Stimulated activated CD8-positive, alpha-beta memory T cell treated with anti-CD3 and anti-CD28 coated beads, Interleukin-4, amount 100 ng/mL, for 1 hour (primary cell): ENCODE measurements at places on chromosomes 5 and 9.

- no peak for DNase-seq
These were observed 39.1 kb downstream of the HMCN2 start for GRCh38 chr9:130304643-130305042.

- no peak for DNase-seq
These were observed 478.4 kb downstream of the ACTL7B start for GRCh38 chr9:108377382-108377781.

DNA sequence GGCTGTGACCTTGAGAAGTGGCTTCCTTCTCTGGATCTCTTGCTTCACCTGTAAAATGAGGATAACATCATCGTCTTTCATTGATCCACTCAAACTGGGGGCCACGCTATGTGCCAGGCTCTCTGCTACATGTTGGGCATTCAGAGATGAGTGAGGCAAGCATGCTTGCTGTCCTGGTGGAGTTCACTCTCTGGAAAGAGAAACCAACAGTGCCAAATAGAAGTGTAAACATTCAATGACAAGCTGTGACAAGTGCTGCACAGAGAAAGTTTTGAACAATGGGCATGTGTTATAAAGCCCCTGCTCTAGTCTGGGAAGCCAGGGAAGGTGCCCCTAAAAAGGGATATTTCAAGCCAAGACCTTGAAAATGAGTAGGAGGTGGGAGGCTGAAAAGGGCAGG is 50.9 kb upstream of the AFAP1L1 start:
- DNase-seq: no peak

DNA sequence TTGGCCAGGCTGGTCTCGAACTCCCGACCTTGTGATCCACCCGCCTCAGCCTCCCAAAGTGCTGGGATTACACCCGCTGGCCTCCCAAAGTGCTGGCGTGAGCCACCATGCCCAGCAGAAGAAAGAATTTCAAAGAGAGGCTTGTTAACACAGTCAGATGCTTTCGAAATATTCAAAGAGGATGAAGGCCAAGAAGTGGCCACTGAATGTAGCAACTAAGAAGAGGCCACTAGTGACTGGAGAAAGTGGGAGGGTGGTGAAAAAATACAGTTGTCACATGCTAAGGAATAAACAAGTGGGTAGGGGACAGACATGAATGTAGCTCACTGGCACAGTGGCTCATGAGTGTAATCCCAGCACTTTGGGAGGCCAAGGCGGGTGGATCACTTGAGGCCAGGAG is 13.0 kb upstream of the TPM2 start:
- no peak for DNase-seq

- DNase-seq: no peak
These were observed 52.1 kb upstream of the CACNA1B start for GRCh38 chr9:137825324-137825989.

- DNase-seq: no peak
These were observed 297.1 kb downstream of the FBXL7 start for GRCh38 chr5:15797116-15797515.

DNA sequence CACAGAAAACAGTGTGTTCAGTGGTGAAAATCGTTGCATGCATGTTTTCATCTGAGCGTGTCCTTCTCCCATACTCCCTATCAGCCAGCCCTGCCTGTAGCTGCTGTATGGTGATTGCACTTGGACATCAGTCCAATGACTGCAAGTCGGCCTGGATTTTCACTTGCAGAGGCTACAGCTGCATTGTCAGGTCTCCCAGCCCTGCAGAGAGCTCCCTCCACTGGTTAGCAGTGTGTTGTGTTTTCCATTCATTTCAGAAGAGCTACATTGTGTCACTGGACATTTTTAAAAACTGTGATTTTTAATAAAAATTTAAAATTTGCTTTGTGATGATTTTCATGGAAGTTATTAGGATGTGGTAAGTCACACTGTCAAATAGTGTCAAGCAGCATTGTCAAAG is 96.6 kb downstream of the SYK start:
- no peak for DNase-seq

GRCh38 chr5:75601567-75601966 is 9.7 kb upstream of the ANKDD1B start:
- no peak for DNase-seq

- no peak for DNase-seq
These were observed 83.7 kb upstream of the SLIT3 start for GRCh38 chr5:169384661-169385060.

- DNase-seq: no peak
These were observed 53.5 kb upstream of the EQTN start for GRCh38 chr9:27350382-27350976.

GRCh38 chr5:56227691-56228090 is 5.4 kb downstream of the ANKRD55 start:
- DNase-seq: no peak

GRCh38 chr9:804026-804425 is 37.5 kb upstream of the DMRT1 start:
- DNase-seq: no peak

DNA sequence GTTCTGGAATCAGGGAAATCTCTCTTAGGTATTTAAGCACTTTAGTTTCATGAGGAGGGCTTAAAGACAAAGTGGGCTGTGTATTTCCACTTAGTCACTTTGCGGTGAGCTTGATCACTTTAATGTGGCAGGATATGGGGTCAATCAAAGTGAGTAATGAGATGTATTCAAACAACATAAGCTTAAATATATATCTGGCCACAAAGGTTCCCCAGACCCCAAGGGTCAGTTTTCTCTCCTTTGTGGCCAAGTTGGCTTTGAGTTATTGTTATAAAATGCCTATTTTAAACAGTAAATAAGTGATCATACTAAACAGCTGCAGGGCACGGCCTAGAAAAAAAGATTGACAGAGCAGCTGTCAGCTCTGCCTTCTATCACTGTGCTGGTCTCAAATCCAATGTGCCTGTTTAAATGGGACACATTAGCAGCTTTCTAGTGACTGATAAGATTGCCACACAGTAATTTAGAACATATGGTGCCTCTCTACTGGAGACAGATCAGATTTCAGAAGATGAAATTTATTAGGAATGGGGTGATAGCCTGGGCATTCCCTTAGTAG is 363.9 kb downstream of the AGTPBP1 start:
- DNase-seq: no peak

DNA sequence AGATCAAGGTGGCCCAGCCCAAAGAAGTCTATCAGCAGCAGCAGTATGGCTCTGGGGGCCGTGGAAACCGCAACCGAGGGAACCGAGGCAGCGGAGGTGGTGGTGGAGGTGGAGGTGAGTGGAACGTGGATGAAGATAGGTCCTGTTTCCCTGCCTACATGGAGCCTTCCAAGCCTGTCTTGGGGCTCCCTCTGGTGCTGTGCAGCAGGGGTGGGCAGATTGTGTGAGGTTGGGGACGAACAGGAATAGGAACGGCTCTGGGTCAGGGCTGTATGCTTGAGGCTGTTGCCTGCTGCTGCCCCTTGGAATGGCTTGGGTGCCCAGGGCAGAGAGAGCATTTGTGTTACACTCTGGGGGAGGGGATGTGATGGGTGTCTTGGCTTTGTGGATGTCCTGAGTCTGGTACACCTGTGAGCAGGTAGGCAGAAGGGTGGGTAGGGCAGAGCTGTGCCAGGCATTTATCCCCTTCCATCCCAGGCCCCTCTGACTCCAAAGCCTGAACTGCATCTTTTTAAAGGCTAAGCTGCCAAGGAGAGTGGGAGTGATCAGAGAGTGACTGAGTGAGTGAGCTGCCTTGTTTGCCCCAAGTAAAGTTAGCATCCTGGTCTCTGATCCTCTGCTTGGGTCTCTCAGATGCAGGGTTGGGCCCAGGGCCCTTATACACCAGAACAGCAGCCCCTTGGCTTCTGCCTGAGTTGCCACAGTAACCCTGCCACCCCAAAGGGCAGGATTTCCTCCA is 5.2 kb downstream of the HNRNPAB start:
- no peak for DNase-seq

DNA sequence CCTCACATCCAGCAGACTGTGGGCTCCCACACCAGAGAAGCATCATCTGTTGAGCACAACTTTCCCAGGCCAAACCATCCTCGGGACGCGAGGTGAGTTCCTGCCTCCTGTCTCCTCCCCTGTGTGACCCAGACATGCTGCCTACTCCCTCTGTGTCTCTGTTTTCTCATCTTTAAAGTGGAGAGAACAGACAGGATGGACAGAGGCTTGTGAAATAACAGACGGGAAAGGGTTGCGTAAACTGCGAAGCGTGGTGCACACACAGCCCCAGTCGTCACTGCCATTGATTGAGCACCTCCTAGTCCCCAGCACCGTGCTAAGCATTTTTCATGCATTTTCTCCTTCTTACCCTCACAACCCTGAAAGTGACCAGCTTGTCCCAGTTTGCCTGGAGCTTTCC is 52.1 kb upstream of the LMX1B start:
- no peak for DNase-seq

DNA sequence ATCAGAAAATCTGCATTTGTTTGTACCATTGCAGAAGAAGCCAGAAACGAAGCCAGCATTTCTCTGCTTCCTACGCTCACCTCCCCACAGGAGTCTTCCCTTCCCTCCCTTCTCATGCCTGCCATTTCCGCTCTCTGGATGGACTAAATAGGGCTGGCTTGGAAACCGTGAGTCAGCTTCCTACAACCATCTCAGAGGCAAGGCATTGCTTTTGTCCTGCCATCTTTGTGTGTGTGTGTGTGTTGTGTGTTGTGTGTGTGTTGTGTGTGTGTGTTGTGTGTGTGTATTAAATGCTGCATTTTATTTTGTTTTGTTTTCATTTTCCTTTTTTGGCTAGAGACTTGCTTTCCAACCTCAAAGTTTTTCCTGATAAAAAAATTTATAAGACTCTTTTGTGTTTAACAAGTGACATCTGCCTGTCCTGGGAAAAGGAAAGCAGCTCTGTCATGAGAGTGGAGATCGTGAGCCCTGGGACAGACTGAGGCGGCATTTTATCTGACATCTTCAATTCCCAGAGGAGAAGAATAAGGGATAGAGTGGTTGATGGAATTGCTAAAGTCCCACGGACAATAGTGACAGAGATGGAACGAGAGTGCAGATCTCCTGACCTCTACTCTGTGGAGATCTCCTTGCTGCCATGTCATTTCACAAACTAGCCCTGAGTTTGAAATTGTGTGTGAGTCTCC is 7.5 kb upstream of the EGFLAM start:
- DNase-seq: no peak

- no peak for DNase-seq
These were observed 270.2 kb downstream of the NTRK2 start for GRCh38 chr9:84939774-84940173.

GRCh38 chr5:172758077-172758833 is 12.7 kb downstream of the DUSP1 start:
- DNase-seq: no peak

GRCh38 chr9:77125665-77126064 is 51.7 kb upstream of the VPS13A start:
- no peak for DNase-seq

DNA sequence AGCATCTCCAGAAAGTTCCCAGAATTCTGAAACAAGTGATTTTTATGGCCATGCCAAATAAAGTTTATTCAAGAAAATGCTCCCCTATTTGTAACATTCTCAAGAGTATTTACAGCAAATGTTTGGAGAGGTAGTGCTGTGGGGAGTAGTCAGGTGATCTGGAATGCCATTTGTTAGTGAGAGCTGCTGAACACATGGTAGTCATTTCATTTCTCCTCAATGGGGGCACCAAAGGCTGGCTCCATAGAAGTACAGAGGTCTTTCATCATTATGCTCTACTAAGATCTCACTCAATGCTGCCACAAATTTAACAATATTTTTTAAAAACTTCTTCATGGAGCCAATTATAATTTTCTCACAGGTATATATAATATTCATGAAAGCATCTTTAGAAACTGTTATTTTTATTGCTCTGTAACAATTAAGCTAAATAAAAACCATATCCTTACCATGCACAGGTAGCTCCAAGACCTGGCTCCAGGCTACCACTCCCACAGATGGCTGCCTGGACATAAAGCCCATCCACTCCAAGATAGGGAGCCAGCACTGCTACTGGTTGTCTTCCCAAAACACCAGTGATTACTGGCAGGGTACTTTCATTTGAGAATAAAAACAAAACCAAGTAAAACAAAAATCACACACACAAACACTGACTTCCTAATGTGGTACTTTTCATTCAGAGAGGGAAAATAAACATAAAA is 200.8 kb downstream of the PLK2 start:
- no peak for DNase-seq

GRCh38 chr9:112048924-112049691 is 126.0 kb downstream of the SUSD1 start:
- DNase-seq: no peak

DNA sequence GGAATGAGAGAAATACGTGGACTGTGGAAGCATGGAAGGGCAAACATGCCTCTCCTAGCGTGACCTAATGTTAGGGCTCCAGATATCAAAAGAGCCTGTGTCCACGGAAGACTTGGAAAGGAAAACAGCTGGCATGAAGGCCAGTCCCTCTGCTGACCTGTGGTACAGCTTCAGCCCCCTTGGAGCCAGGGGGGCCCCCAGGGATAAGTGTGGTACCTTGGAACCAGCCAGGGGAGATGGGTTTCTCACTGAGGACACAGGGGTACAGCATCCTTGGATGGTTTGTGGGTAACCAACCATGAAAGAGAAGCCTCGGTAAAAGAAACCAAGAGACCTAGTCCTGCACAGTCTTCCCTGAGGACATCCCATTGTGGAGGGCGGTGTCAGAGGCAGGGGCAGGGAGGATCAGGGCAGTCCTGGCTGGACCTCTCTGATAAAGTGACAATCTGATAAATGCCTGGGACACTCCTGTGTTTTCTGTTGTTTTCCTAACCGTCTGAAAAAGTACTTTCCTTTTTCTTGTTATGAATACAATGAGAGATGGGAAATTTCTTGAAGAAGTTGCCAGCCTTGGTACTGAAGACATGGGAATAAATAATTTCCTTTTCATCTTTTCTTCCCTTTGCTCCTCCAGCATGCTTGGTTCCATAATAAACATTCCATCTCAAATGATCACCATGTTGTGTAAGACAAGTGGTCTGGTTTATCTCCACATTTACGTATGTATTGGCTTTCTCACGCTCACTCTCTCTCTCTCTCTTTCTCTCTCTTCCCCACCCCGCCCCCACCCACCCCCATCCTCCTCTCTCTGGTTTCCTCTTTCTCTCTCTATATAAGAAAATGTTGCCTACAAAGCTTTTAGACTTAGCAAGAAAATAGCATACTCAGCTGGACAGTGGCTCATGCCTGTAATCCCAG is 102.1 kb downstream of the SUSD1 start:
- no peak for DNase-seq

GRCh38 chr5:132411304-132412013 is 41.9 kb downstream of the SLC22A5 start:
- no peak for DNase-seq

GRCh38 chr9:120252248-120252647 is 327.7 kb downstream of the CDK5RAP2 start:
- DNase-seq: no peak

- no peak for DNase-seq
These were observed 517.7 kb downstream of the DIRAS2 start for GRCh38 chr9:90124961-90125360.

DNA sequence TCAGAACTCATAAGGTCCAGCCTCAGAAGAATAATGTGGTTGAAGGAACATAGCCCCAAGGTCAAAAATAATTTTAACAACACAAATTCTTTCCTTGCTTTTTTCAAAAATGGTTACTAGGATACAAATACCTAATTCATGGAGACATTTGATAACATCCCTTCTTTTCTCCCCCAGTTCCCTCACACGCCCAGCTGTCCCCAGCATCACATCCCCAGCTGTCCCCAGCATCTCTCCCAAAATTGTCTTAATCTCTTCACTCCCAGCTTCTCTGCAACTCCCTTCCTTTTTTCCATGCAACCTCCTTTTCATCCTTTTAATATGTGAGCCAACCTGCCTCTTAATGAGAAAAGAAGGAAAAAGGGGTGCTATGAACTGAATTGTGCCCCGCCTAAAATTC is 77.8 kb downstream of the FSTL4 start:
- no peak for DNase-seq

- DNase-seq: no peak
These were observed 488 bp downstream of the POLR1E start for GRCh38 chr9:37486256-37486615.
